CD4-positive, alpha-beta memory T cell (primary cell): ENCODE measurements at places on chromosomes 6 and 20. TPM values are rescaled to one million over a fixed set of nuclear protein-coding genes. Genes with fewer than 3 reads are reported as not detected.
A peak's percentile ranks its signal among the peaks of the same experiment; 100 is the strongest.

CST1 gene
- total RNA-seq = not detected

CD93 gene
- total RNA-seq = 1.2 TPM

DNA sequence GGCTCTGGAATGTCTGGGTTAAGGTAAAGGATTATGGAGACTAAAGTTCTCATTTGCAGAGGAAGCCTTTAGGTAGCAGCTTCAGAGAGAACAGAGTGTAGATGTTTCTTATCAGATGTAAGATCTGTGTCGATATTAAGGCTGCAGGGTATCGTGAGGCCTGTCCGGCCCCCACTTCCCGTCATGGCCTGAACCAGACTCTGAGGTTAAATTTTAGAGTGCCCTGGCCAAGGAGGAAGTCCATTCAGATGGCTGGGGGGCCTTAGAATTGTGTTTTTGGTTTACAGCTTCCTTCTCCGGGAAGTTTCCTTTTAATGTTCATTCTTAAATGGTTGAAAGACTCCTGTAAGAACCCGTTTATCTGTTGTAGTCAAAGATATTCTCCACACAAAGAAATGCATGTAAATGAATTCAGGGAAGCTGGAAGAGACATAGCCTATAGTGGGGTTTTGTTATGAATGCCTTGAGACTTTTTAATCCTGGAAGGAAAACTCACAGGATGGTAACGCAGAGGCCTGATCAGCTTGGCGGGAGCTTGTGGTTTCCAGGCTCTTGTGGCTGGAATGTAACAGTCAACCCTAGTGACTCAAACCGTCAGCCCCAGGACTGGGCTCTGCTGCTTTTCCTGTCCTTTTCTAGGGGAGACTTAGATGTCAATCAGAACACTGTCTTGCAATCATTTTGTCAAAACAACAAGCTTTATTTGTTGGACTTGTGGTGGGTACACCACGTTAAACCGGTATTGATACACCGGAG lies 34.7 kb downstream of the KIF25 start:
- no peak for DNase-seq

DNA sequence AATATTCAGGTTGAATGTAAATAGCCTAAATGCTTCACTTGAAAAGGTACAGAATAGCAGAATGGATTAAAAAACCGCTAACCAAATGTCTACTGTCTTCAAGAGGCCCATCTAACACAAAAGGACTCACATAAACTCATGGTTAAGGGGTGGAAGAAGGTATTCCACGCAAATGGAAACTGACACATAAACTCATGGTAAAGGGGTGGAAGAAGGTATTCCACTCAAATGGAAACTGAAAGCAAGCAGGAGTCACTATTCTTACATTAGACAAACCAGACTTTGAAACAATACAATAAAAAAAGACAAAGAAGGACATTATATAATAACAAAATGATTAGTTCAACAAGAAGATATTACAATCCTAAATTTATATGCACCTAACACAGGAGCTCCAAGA lies 38.3 kb upstream of the PKIB start:
- no peak for DNase-seq

GRCh38 chr6:168885196-168885595 lies 368.4 kb downstream of the THBS2 start:
- DNase-seq = no peak

- peak; percentile 41 for DNase-seq
Observed at GRCh38 chr6:28586962-28587745, 61.5 kb downstream of the GPX5 start.

- DNase-seq = peak; percentile 36
Observed at GRCh38 chr6:154243793-154244750, 112.5 kb downstream of the IPCEF1 start.

- DNase-seq = no peak
Observed at GRCh38 chr6:81762132-81762531, 9.7 kb upstream of the TENT5A start.

GRCh38 chr6:30768634-30769087 lies 24.3 kb upstream of the IER3 start:
- no peak for DNase-seq

DNA sequence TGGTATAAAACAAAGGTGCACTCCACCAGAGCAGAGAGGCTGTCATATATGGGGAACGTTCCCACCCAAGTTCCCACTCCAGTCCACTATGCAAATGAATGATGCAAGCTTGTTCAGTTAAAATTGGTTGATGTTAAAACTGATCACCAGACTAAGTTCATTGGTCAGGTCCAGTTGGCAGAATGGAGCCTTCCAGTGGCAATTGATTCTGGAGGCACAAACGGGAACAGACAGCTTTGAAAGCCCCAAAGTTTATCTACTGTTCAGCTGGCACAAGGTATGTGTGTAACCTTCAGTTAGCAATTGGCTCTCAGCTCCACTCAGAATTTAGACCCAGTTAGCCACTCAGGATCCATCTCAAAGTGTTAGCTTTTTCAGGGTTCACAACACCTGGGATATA lies 119.4 kb upstream of the CEP85L start:
- DNase-seq = no peak
